ENCODE measurements at places on chromosomes 2 and 18. TPM values are rescaled to one million over a fixed set of nuclear protein-coding genes. Genes with fewer than 3 reads are reported as not detected.

The CHRND gene
- not detected for total RNA-seq

The CAPN14 gene
- total RNA-seq: 0.35 TPM

The IGFBP2 gene
- 133 TPM for total RNA-seq

The OTOF gene
- not detected for total RNA-seq

The APCDD1 gene
- not detected for total RNA-seq

The TUBA4B gene
- not detected for total RNA-seq

The E2F6 gene
- total RNA-seq: 13.4 TPM

The FOXI3 gene
- total RNA-seq: not detected

The RPRM gene
- total RNA-seq: 2.1 TPM

The CD28 gene
- total RNA-seq: not detected

The FBXO48 gene
- 1.2 TPM for total RNA-seq

The HPCAL1 gene
- total RNA-seq: 105 TPM

The LOXL3 gene
- 3.1 TPM for total RNA-seq

The FTCDNL1 gene
- 5.2 TPM for total RNA-seq

The MEP1B gene
- not detected for total RNA-seq

The CARF gene
- total RNA-seq: 6.5 TPM

The KHK gene
- total RNA-seq: 10.4 TPM

The TLX2 gene
- 3.8 TPM for total RNA-seq

The FSHR gene
- total RNA-seq: not detected

The OR6B3 gene
- total RNA-seq: not detected

The CCL20 gene
- not detected for total RNA-seq

The CPO gene
- not detected for total RNA-seq

The RGPD8 gene
- 5.0 TPM for total RNA-seq

The RESP18 gene
- not detected for total RNA-seq

The PIEZO2 gene
- not detected for total RNA-seq

The CENPA gene
- 43.6 TPM for total RNA-seq

The RAX gene
- not detected for total RNA-seq
